Stimulated activated CD8-positive, alpha-beta memory T cell treated with anti-CD3 and anti-CD28 coated beads, Interleukin-7, amount 100 ng/mL, for 1 hour (primary cell): ENCODE measurements at places on chromosomes 12 and 14.

GRCh38 chr12:3791256-3791874, 38.5 kb upstream of the CRACR2A start:
- no peak for DNase-seq

DNA sequence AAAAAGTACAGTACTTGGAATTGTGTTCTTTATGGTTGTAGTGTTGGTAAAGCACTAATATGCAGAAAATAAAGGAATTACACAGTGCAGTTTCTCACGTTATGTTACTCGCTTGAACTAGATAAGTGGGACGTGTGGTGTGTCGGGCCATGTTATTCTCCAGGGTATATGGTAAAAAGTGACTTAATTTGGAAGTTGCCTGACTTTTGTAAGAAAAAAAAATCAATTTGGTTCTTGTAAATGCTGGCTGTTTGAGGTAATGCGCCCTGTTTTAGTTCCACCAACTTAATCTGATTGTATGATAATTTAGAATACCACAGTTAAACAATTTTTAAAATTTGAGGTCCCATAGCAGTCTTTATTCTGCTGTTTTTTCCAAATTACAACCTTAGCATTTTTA, 4.1 kb downstream of the ARF6 start:
- no peak for DNase-seq

DNA sequence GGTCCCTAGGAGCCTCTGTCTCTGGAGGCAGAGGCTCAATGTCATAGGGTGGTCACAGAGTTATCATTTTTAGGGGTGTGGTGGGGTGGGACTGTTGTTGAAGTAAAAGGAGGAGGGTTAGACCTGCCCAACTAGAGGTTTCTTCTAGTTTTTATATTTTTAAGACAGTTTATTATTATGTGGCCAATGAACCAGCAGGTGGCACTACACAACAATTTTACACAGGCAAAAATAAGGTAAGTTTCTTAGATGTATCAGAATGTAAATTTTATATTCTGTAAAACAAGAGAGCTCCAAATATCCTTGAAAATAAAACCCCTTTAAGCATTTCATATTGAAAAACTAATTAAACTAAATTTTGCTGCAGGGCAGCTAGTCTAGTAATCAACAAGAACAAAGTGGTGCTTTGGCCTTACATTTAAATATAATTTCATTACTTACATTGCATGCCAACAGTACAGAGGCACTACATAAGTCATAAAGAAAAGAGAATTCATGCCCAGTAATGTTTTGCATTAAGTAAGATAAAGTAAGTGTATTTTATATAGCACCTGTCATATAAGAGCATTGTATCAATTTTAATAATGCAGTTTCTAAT, 22.2 kb upstream of the OVCH1 start:
- no peak for DNase-seq

GRCh38 chr12:49887536-49888401, 15.9 kb downstream of the FAIM2 start:
- no peak for DNase-seq

- no peak for DNase-seq
Measured at GRCh38 chr14:103916636-103917262, 11.5 kb upstream of the TDRD9 start.

DNA sequence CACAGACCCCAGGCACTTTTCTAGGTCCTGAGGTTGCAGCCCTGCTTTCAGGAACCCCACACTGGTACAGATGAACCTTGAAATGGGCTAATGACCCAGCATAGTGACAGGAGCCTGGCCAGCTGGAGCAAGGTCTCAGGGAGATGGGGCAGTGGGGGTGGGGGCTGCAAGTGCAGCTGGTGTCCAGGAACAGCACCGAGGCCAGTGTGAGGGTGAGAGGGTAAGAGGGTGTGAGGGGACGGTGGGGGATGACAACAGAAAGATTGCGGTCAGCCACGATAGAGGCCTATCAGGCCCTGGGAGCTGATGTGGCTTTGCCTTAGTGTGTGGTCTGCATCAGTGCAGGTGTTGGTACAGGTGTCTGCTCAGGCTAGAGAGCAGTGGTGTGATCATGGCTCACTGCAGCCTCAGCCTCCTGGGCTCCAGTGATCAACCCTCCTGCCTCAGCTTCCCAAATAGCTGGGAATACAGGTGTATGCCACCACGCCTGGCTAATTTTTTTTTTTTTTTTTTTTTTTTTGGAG, 59.7 kb downstream of the EP400 start:
- DNase-seq = no peak

GRCh38 chr12:82898441-82898840, 211.7 kb downstream of the TMTC2 start:
- no peak for DNase-seq

DNA sequence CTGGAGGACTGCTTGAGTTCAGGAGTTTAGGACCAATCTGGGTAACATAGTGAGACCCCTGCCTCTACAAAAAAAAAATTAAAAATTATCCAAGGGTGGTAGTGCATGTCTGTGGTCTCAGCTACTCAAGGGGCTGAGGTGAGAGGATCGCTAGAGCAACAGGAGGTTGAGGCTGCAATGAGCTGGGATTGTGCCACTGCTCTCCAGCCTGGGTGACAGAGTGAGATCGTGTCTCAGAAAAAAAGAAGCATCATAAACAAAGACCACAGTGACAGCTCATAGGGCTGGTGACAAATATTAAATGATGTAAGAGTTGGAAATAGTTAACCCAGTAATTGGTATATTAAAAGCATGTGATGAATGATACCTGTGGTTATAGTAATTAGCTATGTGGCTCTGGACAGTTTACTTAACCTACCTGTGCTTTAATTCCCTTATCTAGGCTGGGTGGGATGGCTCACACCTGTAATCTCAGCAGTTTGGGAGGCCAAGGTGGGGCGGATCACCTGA, 68.0 kb downstream of the GSC start:
- DNase-seq = no peak

DNA sequence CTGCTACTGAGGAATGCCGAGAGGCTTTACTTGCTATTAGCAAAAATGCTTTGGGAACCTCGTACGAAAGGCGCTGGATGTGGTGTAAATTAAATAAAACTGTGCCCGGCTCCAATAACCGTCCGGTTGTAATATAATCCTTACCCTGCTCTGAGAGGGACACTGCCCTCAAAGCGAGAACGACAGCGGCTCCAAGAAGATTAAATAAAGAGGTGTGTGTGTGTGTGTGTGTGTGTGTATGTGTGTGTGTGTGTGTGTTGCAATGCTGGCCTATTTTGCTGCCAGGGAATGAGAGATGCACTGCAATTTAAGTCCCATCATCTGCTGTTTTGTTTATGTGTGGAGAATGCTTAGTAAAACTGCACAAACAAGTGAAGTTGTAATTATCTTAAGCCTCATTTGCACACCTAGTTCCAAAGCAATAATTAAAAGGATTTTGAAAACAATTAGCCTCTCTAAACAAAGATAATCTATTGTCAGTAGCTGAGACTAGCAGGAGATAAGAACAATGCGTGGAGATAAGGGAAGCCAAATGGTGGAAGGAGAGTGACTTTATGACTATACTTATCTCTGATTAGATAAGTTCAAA, 1.2 kb upstream of the SIX1 start:
- DNase-seq = no peak

GRCh38 chr12:80838708-80839107, 99.0 kb downstream of the LIN7A start:
- no peak for DNase-seq

DNA sequence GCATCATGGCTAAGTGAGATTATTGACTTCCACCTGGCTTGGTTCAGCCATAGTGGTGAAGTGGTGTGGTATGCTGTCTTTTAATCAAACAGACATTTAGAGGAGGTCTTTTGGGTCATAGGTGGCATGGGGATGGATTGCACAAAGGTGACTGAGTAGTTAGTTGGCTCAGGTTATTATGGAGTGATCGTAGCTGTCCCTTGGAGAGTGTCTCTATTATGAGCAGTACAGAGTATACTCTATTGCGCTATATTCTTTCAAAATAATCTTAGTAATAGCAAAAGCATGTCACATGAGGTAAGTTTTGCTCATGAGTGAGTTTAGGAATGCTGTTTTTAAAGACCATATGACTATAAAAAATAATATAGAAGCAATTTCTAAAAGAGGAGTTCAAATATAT, 60.4 kb downstream of the RASSF8 start:
- no peak for DNase-seq

GRCh38 chr12:112117685-112118084, 7.7 kb upstream of the TRAFD1 start:
- DNase-seq = no peak

- DNase-seq = no peak
Measured at GRCh38 chr12:120095736-120096135, 20.8 kb downstream of the RAB35 start.

- DNase-seq = no peak
Measured at GRCh38 chr14:98963610-98964009, 308.4 kb downstream of the BCL11B start.

DNA sequence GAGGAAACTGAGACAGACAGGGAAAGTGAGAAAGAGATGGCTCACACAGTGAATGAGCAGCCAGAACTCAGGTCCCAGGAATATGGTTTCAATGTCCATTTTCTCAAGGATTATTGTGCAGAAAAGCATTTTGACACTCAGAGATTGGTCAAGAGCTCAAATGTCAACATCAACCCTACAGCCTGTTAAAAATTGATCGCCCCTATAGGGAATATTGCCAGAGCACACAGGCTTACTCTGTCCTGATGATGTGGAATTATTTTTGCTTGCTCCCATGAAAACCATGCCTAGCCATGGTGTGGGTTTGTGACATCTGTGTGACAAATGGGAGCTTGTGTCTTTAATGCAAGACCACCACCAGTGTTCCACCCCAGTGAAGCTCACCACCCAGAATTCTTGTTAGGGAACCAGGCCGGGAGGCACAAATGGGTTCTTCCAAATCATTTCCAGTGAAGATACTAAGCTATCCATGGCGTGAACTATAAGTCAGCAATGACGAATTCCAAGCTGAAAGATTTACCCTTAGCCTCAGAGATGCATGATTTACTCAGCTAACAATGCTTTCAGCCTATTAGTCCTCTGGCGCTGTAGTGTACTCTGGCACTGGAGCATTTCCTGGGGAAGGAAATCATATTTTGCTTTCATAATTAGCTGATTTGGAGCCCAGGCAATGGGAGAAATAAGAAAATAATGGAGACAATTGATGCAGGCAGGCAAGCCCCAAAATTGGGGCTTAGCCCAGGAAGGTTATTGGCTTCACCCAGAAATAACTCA, 1188.2 kb upstream of the TMEM132C start:
- no peak for DNase-seq

DNA sequence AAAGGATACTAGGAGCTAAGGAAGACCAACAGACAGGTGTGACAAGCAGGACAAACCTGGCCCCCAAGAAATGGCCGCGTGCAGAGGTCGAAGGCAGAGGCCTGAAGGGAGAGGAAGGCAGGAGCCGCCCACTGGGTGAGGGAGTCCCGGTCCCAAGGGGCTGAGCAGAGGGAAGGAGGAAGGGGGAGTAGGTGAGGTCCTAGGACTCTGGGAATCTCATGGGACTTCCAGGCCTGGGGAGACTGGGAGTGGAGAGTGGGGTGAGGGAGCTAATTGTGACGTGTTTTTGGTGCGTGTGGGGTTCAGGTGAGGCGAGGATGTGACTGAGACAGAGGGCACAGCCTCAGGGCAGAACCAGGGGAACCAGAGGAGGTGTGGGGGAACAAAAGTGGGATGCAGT, 11.7 kb upstream of the FLVCR2 start:
- no peak for DNase-seq

- no peak for DNase-seq
Measured at GRCh38 chr12:58372298-58372697, 430.9 kb downstream of the ATP23 start.

DNA sequence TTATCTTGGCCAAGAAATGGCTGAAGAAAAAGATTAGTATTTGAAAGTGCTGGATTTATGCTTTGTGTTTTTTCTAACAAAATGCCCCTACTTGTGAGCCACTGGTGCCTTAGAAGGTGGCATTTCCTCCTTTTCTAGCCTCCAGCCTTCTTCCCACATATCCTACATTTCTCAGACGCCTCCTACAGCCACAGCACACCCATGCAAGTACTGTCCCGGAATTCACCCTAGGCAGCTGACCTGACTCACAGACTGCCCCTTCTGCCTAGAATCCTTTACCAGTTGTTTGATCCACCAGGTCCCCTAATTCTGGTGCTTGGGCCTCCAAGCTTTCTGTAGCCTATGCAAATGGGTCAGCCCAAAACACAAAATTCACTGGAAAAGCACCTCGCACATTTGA, 166.0 kb downstream of the FOXN3 start:
- no peak for DNase-seq

- DNase-seq = no peak
Measured at GRCh38 chr12:51371295-51371953, 19.8 kb downstream of the GALNT6 start.

- no peak for DNase-seq
Measured at GRCh38 chr14:53538316-53538881, 385.3 kb upstream of the DDHD1 start.

- no peak for DNase-seq
Measured at GRCh38 chr12:100273782-100274181, 6.8 kb downstream of the SCYL2 start.

DNA sequence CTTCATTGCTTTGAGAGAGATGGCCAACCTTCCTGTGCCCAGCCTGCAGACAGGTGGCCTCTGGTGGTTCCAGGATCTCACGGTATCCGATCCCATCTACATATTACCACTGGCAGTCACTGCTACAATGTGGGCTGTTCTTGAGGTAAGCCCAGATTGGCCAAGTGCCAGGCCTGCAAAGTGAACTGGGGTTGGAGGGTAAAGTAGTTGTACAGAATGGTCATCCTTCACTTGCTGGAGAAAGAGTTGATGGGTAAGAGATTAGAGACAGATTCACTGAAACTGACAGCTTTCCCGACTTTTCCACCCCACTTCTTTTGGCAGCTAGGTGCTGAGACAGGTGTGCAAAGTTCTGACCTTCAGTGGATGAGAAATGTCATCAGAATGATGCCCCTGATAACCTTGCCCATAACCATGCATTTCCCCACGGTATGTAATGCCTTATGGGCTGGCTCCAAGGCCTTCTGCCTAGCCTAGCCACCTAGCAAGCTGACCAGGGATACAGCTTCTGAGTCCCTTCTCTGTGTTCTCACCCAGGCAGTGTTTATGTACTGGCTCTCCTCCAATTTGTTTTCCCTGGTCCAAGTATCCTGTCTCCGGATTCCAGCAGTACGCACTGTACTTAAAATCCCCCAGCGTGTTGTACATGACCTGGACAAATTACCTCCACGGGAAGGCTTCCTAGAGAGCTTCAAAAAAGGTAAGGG, 4.1 kb downstream of the OXA1L start:
- no peak for DNase-seq

DNA sequence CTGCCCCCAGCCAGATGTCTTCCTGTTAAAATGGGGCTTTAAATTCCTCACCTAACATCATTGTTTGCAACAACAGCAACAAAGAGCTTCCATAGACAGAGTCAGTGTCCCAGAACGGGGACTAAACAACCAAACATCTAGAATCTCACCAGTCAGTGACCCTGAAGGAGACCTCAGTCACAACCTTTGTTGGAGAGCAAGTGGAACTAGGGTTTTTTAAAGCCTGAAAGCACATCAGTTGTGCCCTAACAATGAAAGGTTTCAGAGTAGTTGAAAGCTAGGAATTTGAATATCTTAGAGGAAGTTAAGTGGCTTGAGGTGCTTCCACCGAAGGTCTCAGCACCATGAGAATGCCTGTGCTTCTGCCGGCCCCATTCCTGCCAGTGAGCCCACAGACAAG, 5.0 kb upstream of the ALDH2 start:
- DNase-seq = no peak
